ENCODE measurements at places on chromosomes 2 and 18.

DNA sequence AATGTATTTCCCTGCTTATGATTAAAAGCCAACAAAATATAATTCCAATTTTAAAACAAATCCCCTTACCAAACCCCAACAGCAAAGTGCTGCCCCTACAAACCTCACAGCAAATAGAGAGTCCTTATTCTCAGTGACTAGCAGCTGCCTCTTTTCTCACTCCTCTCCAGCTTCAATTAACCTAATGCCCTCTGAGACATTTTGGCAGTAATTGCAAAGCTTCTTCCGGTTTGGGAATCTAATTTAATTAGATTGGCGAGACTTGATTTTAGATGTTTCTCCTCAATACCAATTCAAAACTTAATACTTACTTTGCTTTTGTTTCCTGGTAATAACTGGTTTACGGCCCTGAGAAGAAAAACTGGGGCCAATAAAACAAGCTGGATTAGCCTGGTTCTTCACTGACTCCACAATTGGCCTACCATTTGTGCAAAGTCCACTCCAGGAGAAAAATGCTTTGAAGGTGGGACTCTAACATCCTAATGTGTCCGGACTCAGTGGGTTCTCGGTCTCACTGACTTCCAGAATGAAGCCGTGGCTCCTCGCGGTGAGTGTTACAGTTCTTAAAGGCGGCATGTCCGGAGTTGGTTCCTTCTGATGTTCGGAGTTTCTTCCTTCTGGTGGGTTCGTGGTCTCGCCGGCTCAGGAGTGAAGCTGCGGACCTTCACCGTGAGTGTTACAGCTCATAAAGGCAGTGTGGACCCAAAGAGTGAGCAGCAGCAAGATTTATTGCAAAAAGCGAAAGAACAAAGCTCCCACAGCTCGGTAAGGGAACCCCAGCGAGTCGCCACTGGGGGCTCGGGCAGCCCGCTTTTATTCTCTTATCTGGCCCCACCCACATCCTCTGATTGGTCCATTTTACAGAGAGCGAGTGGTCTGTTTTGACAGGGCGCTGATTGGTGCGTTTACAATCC, 52.8 kb downstream of the SLC35F5 start:
- no peak for DNase-seq

DNA sequence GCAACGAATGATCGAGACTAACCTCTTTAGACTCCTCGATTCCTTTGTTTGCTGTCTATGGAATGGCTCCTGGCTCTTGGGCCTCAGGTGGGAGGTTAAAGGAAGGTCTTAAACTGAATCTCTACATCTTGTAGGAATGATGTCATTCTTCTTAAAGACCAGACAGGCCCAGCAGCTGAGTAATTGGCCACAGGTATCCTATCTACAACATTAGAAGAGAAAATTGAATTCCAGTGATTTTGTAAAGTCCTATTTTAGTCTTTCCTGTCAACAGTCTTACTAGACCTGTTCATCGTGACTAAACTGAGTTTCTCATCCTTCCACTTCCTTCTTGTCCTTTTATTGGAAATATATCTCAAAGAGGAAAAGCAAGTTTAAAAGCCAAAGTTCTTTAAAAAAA, 274.8 kb downstream of the ALPK2 start:
- DNase-seq: no peak

GRCh38 chr2:75709297-75709696, 1.4 kb downstream of the GCFC2 start:
- no peak for DNase-seq

DNA sequence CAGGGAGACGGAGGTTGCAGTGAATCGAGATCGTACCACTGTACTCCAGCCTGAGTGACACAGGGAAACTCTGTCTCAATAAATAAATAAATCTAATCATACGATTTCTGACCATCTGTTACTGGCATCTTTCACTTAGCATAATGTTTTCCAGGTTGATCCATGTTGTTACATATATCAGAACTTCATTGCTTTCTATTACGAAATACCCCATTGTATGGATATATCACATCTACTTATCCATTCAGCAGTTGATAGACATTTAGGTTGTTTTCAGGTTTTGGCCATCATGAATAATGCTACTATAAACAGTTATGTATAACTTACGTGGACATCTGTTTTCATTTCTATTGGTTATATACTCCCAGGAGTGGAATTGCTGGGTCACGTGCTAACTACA, 303.9 kb downstream of the PAX3 start:
- DNase-seq: no peak

GRCh38 chr2:38376346-38377049, 575 bp downstream of the ATL2 start:
- peak; percentile 45 for DNase-seq

- DNase-seq: no peak
Measured at GRCh38 chr2:100321179-100321865, 979 bp downstream of the LONRF2 start.

DNA sequence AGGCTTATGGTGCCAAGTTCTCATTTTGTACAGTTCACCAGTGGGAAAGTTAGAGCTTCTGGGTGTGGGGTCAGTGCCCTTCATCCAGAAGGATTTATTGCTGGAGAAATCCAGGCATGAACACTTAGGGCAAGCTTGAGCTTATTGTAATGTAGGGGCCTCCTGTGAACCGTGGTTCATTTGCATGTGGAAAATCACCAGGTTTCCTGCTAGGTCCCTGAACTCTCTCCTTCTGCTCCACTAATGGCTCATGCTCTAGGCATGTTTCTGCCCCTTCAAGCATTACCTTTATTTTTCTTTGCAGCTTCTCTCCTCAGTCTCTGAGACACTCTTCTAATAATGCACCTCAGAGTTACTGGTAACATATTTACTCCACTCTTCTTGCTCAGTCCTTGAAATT, 79.3 kb upstream of the FAM98A start:
- DNase-seq: no peak

- no peak for DNase-seq
Measured at GRCh38 chr2:236496340-236496739, 73.3 kb upstream of the ACKR3 start.

DNA sequence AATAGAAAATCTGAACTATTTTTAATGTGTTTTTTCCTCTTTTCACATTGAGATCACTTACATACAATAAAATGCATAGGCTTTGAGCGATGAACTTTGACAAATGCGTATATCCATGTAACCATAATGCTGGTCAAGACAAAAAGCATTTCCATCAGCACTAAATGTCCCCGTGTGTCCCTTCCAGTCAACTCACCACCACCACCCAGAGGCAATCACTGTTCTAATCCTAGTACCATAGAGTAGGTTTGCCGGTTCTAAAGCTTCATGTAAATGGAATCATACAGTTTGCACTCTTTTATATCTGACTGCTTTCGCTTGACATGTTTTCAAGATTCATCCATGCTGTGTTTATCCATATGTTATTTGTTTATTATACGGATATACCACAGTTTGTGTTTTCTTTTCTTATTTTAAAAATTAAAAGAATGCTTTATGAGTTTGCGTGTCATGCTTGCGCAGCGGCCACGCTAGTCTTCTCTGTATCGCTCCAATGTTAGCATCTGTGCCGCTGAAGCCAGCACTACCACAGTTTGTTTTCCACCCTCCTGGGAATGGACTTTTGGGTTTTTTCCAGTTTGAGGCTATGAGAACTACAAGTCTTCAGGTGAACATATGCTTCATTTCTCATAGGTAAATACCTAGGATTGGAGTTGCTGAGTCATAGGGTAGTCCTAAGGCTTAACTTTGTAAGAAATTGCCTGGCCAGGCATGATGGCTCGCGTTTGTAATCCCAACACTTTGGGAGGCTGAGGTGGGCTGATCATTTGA, 197.5 kb upstream of the CHAC2 start:
- no peak for DNase-seq

- no peak for DNase-seq
Measured at GRCh38 chr2:85429213-85429923, 10.9 kb downstream of the SH2D6 start.

DNA sequence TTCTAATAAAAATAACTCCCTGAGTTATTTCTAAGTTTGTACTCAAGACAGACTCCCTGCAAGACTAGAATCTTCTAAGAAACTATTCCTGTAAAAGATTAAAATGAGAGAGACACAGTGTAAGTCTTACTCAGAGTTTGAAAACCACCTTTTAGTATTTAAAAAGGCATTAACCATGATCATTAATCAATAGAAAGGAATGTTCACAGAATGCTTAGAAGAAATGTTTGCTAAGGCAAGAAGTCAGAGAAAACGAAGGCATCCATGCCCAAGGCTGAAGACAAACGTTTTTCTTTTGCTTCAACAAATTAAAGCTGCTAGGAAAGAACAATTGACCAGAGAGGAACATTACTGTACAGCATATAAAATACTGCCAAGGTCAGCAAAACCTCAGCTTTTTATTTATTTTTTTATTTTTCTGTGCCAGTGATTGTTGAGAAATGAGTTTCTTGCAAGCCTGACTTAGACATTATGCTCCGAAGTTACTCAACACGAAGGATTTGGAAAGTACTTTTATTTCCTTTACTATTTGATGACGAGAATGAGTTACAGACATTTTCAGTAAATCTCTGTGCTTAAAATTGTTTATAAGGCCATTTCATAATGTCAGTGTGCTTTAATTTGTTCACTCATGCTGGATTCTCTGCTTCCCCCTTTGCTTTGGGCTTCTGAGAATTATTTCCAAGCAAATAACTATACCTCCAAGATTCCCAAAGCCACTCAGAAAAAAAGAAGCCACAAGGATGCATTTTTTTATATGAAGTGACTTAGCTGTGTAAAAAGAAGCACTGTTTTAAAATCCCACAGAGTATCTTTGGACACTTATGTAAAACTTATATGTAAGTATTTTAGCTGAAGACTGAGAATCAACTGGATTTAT, 20.5 kb downstream of the RND3 start:
- no peak for DNase-seq

DNA sequence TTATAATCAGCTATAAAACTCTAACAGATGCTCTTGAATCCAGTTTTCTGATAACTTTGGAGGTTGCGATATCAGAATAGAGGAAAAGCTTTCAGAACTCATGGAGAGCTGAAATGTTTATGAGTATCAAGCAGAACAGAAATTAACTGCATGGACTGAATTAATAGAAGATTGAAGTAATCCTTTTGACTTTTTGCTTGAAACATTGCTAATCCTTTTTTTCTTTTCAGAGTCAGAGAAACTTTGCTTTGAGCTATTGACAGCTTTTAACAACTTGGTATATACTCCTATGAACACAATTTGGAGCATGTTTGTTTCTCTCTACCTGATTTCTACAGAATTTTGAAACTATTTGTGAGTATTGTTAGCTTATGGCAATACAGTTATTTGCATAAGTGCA, 1254.8 kb downstream of the LRP1B start:
- no peak for DNase-seq

DNA sequence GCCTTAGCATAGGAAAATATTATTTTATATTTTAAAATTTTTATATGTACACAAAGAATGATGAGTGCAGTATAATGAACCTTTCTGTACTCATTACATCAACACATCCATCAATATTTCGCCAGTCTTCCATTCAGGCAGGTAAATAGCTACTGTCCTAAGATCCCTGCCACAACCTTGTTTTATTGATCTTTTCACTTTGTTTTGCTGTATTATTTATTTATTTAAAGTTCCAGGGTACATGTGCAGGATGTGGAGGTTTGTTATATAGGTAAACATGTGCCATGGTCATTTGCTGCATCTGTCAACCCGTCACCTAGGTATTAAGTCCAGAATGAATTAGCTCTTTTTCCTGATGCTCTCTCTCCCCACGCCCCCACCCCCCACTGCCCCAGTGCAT, 64.6 kb downstream of the INHBB start:
- DNase-seq: no peak

GRCh38 chr2:121662656-121663055, 13.4 kb upstream of the CLASP1 start:
- DNase-seq: no peak

DNA sequence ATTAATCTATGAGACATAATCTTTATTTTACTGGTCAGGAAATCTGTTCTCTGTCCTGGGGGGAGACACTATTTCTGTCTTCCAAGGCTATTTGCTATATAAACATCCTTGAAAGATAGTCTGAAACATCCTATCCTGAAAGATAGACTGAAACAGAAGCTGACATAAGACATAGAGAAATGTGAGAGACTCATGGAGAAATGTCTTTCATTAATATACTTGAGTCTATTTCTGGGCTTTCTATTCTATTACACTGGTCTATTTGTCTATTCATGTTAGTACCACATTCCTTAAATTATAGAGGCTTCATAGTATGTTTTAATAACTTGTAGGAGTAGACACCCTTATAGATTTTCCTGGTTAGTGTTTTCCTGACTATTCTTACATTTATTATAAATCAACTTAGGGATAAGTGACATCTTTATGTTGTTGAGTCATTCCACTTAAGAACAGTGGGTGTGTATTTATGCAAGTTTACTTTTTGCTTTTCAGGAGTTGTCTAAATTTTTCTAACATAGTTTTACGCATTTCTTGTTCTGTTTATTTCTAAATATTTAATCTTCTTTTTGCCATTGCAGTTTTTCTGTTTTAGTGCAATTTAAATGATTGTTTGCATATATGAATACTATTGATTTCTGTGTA, 244.9 kb upstream of the ZSWIM2 start:
- no peak for DNase-seq

GRCh38 chr2:130357864-130358263, 2.0 kb downstream of the PTPN18 start:
- no peak for DNase-seq

- no peak for DNase-seq
Measured at GRCh38 chr2:151861174-151861573, 33.0 kb upstream of the ARL5A start.

GRCh38 chr2:2810504-2810903, 479.4 kb upstream of the MYT1L start:
- no peak for DNase-seq

Data from stimulated activated CD4-positive, alpha-beta T cell treated with anti-CD3 and anti-CD28 coated beads, Interleukin-15, amount 100 ng/mL, for 1 hour (primary cell).